ENCODE measurements at places on chromosomes 11 and 22. TPM values are rescaled to one million over a fixed set of nuclear protein-coding genes. Genes with fewer than 3 reads are reported as not detected.

RASD2 gene
- total RNA-seq = 3.1 TPM

MTFP1 gene
- total RNA-seq = 18.4 TPM

SCUBE2 gene
- 1.6 TPM for total RNA-seq

KIRREL3 gene
- total RNA-seq = 0.74 TPM

TMEM184B gene
- 51.2 TPM for total RNA-seq

SULT4A1 gene
- 0.12 TPM for total RNA-seq

OR52B6 gene
- total RNA-seq = not detected

TRIM51 gene
- total RNA-seq = not detected

CD6 gene
- total RNA-seq = 0.48 TPM

DSCAML1 gene
- total RNA-seq = 1.3 TPM
